ENCODE measurements at places on chromosomes 6 and 20.

- no peak for DNase-seq
Observed at GRCh38 chr6:111950661-111951496, 77.6 kb upstream of the FYN start.

GRCh38 chr6:43074847-43075669 is 1.1 kb upstream of the PTK7 start:
- DNase-seq = no peak

- DNase-seq = no peak
Observed at GRCh38 chr20:63968136-63968927, 1.4 kb downstream of the ZNF512B start.

DNA sequence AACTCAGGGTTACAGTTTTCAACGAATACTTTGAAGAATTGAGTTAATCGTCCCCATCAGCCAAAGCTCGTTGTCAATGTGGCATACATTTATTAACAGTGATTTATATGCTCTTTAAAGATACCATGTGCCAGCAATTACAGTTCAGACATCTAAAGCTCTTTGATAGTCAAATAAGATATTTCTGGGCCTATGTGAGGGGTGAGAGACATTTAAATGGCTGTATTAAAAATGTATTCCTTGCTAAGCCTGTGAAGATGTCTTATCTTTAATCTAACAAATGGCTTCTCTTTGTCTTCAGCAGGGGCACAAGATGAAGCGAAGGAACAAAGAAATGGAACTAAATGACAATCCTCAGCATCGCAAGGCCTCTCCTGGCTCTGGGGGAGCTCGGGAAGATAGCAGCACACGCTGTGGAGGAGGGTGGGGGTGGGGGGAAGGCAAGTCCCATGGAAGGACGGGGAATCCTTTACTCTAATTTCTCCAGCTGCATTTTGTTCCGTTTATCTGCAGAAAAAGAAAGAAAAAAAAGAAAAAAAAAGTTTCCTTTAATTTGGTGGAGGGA is 523.6 kb downstream of the KIF16B start:
- no peak for DNase-seq

DNA sequence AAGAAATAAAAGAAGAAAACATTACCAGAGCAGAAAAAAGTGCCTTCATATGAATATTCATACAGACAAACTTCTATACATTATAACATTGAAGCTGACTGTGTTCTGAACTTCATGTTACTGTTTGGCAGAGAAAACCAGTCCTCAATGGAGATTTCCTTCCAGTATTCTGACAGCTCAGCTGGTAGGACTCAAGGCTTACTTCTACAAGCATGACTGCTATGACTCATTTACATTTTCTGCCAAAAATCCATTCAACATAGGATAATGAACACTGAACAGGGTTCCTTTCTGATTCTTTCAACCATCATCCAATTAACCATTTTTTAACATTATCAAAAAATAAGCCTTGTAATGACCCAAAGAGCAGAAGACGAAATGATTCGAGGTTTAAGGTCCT is 25.4 kb downstream of the COL9A1 start:
- DNase-seq = no peak

GRCh38 chr20:47782920-47783552 is 2.2 kb downstream of the SULF2 start:
- DNase-seq = no peak

DNA sequence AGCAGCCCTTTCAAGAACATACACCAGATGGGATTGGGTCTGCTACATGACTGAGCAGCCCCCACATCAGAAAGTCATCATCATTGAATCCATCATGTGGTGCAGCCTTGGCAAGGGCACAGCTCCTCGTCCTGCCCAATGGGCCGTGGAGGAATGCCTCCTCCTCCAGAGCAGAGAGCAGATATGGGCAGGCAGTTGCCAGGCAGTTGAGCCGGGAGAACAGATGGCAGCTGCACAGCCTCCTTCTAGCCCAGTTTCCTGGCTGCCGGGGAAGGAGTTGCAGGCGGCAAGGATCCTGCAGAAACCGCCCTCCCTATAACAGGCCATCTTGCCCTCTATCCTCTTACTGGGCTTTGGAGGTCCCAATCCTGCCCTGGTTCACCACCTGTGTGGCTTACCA is 11.9 kb upstream of the ZFAND3 start:
- DNase-seq = no peak

- no peak for DNase-seq
Observed at GRCh38 chr6:22448291-22448711, 121.1 kb upstream of the HDGFL1 start.

GRCh38 chr6:133337308-133337707 is 96.2 kb downstream of the EYA4 start:
- DNase-seq = no peak

DNA sequence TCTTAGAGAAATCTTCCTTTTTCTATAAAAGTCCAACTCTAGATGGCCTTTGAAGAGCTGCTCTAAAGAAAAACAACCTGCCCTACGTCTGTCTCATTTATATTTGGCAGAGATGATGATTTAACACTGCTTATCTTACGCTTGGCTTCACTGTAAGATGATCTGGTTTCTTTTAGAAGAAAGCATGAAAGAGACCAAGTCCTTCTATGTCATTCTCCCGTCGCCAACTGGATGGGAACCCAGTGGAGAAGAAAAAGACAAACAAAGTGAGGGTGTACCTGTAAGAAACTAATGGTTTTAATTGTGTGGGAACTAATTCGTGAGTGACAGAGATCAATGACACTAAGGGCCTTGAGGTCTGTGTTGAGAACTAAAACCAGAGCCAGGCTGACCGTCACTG is 92.8 kb downstream of the MBOAT1 start:
- no peak for DNase-seq

GRCh38 chr6:39907871-39908575 is 26.2 kb downstream of the MOCS1 start:
- no peak for DNase-seq

DNA sequence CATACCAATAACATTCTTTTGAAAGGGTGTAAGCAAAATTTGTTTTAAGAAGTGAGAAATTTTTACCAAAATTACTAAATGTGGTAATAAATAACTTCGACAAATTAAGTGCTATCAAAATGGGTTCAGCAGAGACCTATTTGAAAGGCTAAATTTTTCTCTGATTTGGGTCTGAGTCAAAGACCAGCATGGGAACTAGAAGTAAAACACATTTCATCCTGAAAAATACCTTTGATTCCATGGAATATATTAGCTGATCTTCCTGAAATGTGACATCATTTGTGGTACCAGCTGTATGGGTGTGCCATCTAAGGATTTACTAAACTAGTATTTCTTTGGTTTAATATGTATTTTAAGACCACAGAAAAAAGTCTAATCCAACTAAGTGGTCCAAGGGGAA is 63.6 kb downstream of the BLOC1S5 start:
- no peak for DNase-seq

- DNase-seq = no peak
Observed at GRCh38 chr6:19983374-19983773, 146.2 kb downstream of the ID4 start.

DNA sequence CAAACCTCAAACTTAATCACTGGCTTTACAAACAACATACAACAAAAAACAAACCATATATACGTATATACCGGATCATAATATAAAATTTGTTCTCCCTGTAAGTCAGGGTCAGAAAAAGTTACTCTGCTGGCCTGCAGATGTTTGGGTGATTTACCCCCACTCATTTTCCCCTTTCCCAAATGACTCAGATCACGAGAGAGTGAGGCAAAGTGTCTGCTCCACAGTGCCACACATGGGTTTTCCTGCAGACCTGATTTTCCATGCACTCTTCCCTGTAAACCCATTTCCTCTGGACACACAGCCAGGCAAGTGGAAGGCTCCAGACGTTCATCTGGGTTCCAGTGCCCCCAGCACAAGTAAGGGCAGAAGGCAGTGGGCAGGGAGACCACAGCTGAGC is 23.5 kb downstream of the GFOD1 start:
- DNase-seq = no peak

GRCh38 chr6:125019918-125020317 is 57.7 kb downstream of the RNF217 start:
- DNase-seq = no peak

- no peak for DNase-seq
Observed at GRCh38 chr6:71284785-71285184, 3.8 kb upstream of the OGFRL1 start.

GRCh38 chr6:149054559-149055194 is 262.8 kb upstream of the TAB2 start:
- no peak for DNase-seq

- no peak for DNase-seq
Observed at GRCh38 chr20:49852522-49853080, 40.0 kb downstream of the SLC9A8 start.

DNA sequence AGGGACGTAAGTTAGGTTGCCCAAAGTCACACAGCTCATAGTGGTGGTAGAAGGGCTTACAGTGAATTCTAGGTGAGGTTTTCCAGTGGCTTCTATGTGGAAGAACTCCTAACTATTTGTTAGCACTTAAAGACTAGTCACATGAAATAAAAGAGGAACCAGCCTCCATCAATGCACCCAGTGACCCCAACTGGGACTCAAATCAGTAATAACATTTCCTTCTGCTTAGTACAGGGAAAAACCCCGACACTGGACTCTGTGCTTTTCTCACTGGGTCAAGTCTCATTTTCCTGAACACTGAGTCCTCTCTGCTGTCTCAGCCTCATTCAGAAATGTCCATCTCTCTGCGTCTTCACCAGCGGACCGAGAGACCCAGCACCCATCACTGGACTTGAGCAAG is 89.2 kb downstream of the SLC22A23 start:
- no peak for DNase-seq

GRCh38 chr20:10336959-10337729 is 96.9 kb downstream of the MKKS start:
- DNase-seq = no peak

DNA sequence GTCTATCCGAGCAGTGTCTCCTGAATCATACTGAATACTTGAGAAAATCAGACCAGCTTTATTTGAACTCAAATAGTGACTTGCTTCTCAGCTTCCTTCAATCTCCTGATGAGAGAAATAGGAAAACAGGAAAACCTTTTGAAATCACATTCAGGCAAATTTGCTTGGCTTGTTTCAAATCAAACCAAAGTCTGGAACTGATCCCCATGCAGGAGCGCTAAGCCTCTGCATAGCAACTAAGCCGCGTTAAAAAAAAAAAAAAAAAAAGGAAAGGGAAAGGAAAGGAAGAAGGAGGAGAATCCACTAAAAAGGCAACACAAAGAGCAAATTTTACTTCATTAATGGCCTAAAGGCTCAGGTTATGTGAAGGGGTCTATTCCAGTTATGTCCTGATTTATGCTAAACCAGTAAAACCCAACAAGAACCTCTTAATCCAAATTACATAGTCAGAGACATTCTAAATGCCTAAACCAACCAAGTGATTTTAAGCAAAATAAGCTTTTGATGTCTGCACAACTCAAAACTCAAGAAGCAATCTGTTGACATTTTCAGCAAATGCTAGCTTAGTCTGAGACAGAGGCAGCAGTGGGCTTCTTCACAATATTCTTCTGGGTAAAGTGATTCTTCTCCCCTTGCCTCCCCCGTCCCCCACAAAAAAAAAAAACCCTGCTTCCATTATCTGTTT is 112.5 kb downstream of the SOBP start:
- DNase-seq = no peak

- peak; percentile 44 for DNase-seq
Observed at GRCh38 chr6:33316603-33317418, 733 bp downstream of the ZBTB22 start.

Measured in CD4-positive, alpha-beta T cell treated with Interleukin-21 for 1 hour (primary cell).